LHCN-M2 (cell line): ENCODE measurements at places on chromosomes 12 and 14. TPM values are rescaled to one million over a fixed set of nuclear protein-coding genes. Genes with fewer than 3 reads are reported as not detected.

SLC5A8 gene
- not detected in 2 replicates for total RNA-seq

DNA sequence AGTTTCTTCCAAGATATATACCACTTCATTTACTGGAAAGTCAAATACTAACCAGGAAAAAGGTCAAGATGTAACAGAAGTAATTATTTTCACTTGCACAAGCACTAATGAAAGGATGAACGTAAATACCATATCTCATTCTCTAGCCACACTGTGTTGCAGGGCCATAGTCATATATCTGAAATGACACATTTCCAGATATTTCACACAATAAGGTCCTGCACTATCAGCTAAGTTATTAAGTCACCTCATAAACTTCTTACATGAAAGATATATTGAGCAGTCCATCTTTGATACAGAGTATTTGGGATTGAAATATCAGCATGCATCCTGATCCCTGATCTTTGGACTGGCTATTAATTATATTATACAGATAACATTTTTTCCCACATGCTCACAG lies 783.3 kb upstream of the MGAT4C start:
- no peak for DNase-seq

DNA sequence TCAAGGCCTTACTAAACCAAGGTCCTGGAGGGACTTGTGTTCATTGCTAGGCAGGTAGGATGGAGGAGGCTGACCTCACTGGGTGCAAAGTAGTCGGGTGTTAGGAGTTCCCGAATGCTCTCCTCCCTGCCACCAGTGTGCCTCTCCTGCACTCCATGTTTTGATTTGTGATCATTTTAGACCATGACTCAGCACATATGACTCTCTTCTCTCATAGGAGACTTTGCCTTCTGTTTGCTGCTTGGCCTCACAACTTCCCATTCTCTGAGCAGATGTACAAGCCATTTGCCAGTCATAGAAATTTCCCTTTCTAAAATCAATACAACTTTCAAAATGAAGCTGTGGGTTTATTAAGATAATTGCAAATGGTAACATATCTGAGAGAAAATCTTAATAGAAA lies 46.6 kb upstream of the LRIG3 start:
- peak; percentile 26 for DNase-seq

- DNase-seq, result no peak
These were observed 142.6 kb upstream of the PDZRN4 start for GRCh38 chr12:41045509-41045908.

- no peak for DNase-seq
These were observed 75.0 kb downstream of the SCAF11 start for GRCh38 chr12:45915405-45915804.
